Activated T-helper 17 cell treated with anti-CD3 and anti-CD28 coated beads, Interleukin-2, amount 50 U/mL, for 72 hours (primary cell): ENCODE measurements at places on chromosomes 7 and 10.
A peak's percentile ranks its signal among the peaks of the same experiment; 100 is the strongest.

GRCh38 chr7:30894009-30894408 is 17.6 kb upstream of the AQP1 start:
- ATAC-seq, result no peak
- H3K36me3 ChIP-seq, result no peaks in the 10 kb centered on the region
- no peaks in the 10 kb centered on the region for H3K4me1 ChIP-seq
- peaks cover 15% of the 10 kb centered on the region for H3K27me3 ChIP-seq

GRCh38 chr10:13681528-13681927 is 94.8 kb downstream of the PRPF18 start:
- H3K27me3 ChIP-seq, result peaks cover 8% of the 10 kb centered on the region
- H3K36me3 ChIP-seq, result no peaks in the 10 kb centered on the region
- no peak overlapping the region for H3K27ac ChIP-seq

DNA sequence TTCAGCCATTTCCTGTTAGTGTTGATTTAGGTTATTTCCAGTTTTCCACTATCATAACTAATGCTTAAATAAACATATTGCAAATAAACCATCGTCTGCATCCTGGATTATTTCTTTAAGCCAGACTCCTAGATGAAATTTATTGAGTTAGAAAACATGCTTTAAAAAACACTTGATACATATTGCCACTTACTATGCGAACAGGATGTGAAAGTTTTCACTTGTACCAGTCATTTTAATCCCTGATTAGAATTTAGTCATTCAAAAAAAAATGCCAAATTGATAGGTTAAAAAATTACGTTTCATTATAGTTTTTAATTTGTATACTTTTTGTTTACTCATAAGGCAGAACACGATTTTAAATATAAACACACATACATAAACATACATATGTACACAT is 309.6 kb downstream of the RNLS start:
- no peaks in the 10 kb centered on the region for H3K36me3 ChIP-seq
- H3K4me1 ChIP-seq, result peaks cover 23% of the 10 kb centered on the region
- no peak for ATAC-seq
- no peaks in the 10 kb centered on the region for H3K27me3 ChIP-seq
- H3K27ac ChIP-seq, result no peak overlapping the region

DNA sequence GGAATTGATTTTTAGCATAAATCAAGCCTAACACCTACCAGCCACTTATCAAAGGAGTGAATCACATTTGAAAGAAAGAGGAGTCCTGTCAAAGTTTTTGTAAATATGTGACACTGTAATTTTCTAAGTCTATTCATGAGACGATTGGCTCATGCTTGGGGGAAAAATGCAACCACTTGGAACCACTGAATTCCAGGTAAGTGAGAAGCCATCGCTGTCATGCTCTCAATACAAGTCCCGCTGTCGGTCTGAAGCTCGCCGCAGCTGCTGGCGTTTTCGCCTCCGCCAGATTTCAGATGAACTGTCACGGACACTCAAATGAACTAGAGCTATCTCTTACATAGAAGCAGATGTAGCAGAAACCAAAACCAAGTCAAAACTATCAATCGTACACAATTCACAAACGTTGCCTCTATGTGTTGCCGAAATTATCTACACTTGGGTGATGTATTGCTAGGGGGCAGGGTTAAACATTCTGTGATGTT is 279.8 kb upstream of the FZD8 start:
- no peaks in the 10 kb centered on the region for H3K4me1 ChIP-seq
- ATAC-seq, result no peak
- H3K27me3 ChIP-seq, result peaks cover 11% of the 10 kb centered on the region
- no peak overlapping the region for H3K27ac ChIP-seq

GRCh38 chr7:130950741-130951140 is 216.7 kb upstream of the KLF14 start:
- H3K4me1 ChIP-seq, result peaks cover 40% of the 10 kb centered on the region
- ATAC-seq, result no peak
- H3K27me3 ChIP-seq, result no peaks in the 10 kb centered on the region
- H3K27ac ChIP-seq, result no peak overlapping the region
- H3K4me3 ChIP-seq, result no peak overlapping the region

GRCh38 chr10:33780961-33781360 is 446.5 kb upstream of the NRP1 start:
- no peaks in the 10 kb centered on the region for H3K36me3 ChIP-seq
- H3K4me1 ChIP-seq, result no peaks in the 10 kb centered on the region
- H3K27me3 ChIP-seq, result peaks cover 7% of the 10 kb centered on the region
- no peak overlapping the region for H3K27ac ChIP-seq
- no peak overlapping the region for H3K4me3 ChIP-seq

GRCh38 chr7:139768249-139768824 is 9.5 kb downstream of the HIPK2 start:
- H3K27me3 ChIP-seq, result no peaks in the 10 kb centered on the region
- peaks cover 59% of the 10 kb centered on the region for H3K4me1 ChIP-seq
- peaks cover 26% of the 10 kb centered on the region for H3K36me3 ChIP-seq
- peak; percentile 13 for ATAC-seq
- H3K27ac ChIP-seq, result peak overlapping the region; percentile 84

- H3K27ac ChIP-seq, result no peak overlapping the region
- H3K4me1 ChIP-seq, result peaks cover 12% of the 10 kb centered on the region
- ATAC-seq, result no peak
- H3K27me3 ChIP-seq, result no peaks in the 10 kb centered on the region
Measured at GRCh38 chr7:151752816-151753595, 123.9 kb downstream of the PRKAG2 start.

- no peak overlapping the region for H3K4me3 ChIP-seq
- no peak overlapping the region for H3K27ac ChIP-seq
- no peak for ATAC-seq
- H3K36me3 ChIP-seq, result no peaks in the 10 kb centered on the region
- peaks cover 23% of the 10 kb centered on the region for H3K27me3 ChIP-seq
Measured at GRCh38 chr7:41892356-41893100, 189.6 kb upstream of the INHBA start.

- peaks cover 90% of the 10 kb centered on the region for H3K36me3 ChIP-seq
- peaks cover 4% of the 10 kb centered on the region for H3K4me1 ChIP-seq
- ATAC-seq, result peak; percentile 62
- H3K27ac ChIP-seq, result no peak overlapping the region
- no peak overlapping the region for H3K4me3 ChIP-seq
Measured at GRCh38 chr10:114458955-114459354, 54.7 kb upstream of the AFAP1L2 start.

- H3K36me3 ChIP-seq, result no peaks in the 10 kb centered on the region
- no peak overlapping the region for H3K4me3 ChIP-seq
- no peaks in the 10 kb centered on the region for H3K4me1 ChIP-seq
- peaks cover 3% of the 10 kb centered on the region for H3K27me3 ChIP-seq
Measured at GRCh38 chr10:128631801-128632241, 505.6 kb upstream of the MKI67 start.

- H3K4me3 ChIP-seq, result no peak overlapping the region
- no peak for ATAC-seq
- H3K27ac ChIP-seq, result no peak overlapping the region
- peaks cover 42% of the 10 kb centered on the region for H3K36me3 ChIP-seq
- no peaks in the 10 kb centered on the region for H3K4me1 ChIP-seq
Measured at GRCh38 chr7:88200789-88201188, 19.0 kb downstream of the SRI start.

DNA sequence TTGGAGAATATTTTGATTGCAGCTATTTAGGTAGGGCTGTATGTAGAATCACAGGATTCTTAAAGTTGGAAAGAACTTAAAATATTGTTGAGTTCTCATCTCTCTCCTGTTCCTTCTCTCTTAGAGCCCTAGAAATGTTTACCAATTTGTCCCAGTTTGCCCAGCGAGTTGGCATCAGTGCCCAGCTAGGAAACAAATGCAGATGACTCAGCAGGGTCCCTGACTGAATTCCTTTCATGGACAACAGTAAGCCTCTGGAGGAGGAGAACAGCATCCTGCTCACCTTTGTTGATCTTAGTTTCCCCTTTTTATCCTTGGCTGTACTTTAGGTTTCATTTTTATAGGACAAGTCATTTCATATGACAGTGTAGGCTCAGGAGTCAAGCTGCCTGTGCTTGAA is 89.3 kb downstream of the SEC23IP start:
- no peaks in the 10 kb centered on the region for H3K36me3 ChIP-seq
- no peaks in the 10 kb centered on the region for H3K4me1 ChIP-seq
- H3K27ac ChIP-seq, result no peak overlapping the region
- H3K27me3 ChIP-seq, result peaks cover 8% of the 10 kb centered on the region
- no peak overlapping the region for H3K4me3 ChIP-seq

- H3K4me3 ChIP-seq, result peak overlapping the region; percentile 44
- peaks cover 26% of the 10 kb centered on the region for H3K36me3 ChIP-seq
- H3K27me3 ChIP-seq, result no peaks in the 10 kb centered on the region
- no peak overlapping the region for H3K27ac ChIP-seq
- ATAC-seq, result peak; percentile 68
- H3K4me1 ChIP-seq, result peaks cover 22% of the 10 kb centered on the region
Measured at GRCh38 chr10:35216303-35216905, 89.8 kb downstream of the CREM start.

DNA sequence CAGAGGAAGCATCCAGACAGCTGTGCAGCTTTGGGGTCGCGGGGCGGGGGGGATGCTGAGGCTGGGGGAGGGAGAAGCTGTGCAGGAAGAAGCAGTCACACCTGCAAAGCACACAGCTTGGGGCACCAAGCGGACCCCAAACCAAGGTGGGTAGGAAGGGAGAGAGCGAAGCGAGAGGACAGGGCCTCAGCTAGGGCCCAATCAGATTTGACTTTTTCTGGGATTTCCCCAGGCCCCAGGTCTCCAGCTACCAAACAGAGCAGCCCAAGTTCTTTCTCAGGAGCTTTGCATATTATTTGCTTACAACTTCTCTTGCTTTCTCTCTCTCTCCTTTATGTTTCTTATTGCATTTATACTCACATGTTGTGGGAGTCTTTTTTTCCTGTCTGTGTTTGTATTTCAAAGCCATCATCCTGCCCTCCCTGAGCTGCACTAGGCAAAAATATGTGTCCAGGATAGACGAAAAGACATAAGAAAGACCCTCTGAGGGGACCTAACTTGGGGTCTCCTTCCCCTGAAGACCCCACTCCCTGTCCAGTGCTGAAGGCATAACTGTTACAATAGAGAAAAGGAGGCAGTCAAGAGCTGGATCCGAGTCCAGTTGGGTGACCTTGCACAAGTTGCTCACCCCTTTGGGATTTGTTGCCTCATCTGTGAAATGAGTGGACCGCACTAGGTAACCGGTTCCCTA is 50.6 kb upstream of the SMNDC1 start:
- ATAC-seq, result no peak
- H3K27ac ChIP-seq, result peak overlapping the region; percentile 94
- H3K4me1 ChIP-seq, result peaks cover 56% of the 10 kb centered on the region
- H3K27me3 ChIP-seq, result no peaks in the 10 kb centered on the region
- H3K4me3 ChIP-seq, result peak overlapping the region; percentile 82

- peak overlapping the region; percentile 63 for H3K4me3 ChIP-seq
- peak; percentile 90 for ATAC-seq
- H3K36me3 ChIP-seq, result peaks cover 12% of the 10 kb centered on the region
- H3K27me3 ChIP-seq, result no peaks in the 10 kb centered on the region
- H3K27ac ChIP-seq, result peak overlapping the region; percentile 76
Measured at GRCh38 chr7:135459951-135460567, 49.8 kb downstream of the CNOT4 start.

- no peaks in the 10 kb centered on the region for H3K36me3 ChIP-seq
- peaks cover 13% of the 10 kb centered on the region for H3K27me3 ChIP-seq
- no peak overlapping the region for H3K27ac ChIP-seq
- ATAC-seq, result no peak
- no peaks in the 10 kb centered on the region for H3K4me1 ChIP-seq
Measured at GRCh38 chr7:94701555-94701973, 45.6 kb upstream of the SGCE start.

- H3K27me3 ChIP-seq, result no peaks in the 10 kb centered on the region
- H3K27ac ChIP-seq, result no peak overlapping the region
- ATAC-seq, result peak; percentile 64
- peaks cover 30% of the 10 kb centered on the region for H3K36me3 ChIP-seq
Measured at GRCh38 chr7:34928052-34928451, 109.2 kb downstream of the DPY19L1 start.

GRCh38 chr7:87567052-87567451 is 33.6 kb downstream of the ABCB1 start:
- H3K4me3 ChIP-seq, result no peak overlapping the region
- peaks cover 12% of the 10 kb centered on the region for H3K4me1 ChIP-seq
- peaks cover 24% of the 10 kb centered on the region for H3K36me3 ChIP-seq
- no peaks in the 10 kb centered on the region for H3K27me3 ChIP-seq

DNA sequence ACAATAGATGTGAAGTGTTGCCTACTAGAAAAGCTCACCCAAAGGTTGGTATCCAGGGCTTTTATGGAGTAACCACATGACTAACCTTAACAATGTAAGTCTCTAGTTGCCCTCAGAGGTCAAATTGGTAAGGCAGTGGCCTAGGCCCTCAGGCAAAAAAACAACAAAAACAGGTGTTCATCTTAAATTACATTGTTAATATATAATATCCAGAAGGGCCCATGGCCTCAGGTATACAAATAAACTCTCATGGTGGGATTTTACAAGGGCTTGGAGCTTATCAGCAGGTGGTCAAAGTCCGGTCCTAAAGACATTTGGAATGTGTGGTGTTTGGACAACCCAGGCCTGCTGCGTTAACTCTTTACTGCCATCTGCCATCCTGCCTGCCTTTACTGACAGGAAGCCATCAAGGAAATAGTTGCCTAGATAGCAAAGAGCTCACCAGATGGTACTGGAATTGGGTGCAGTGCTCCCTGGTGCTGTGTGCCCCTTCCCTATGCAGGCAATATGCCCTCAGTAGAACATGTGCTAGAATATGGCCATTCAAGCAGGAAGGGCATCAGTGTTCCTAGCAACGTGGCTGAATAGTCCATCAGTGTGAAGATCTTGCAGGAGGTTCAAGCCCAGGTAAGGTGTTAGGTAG is 36.2 kb downstream of the TOMM7 start:
- H3K36me3 ChIP-seq, result no peaks in the 10 kb centered on the region
- no peak overlapping the region for H3K4me3 ChIP-seq
- H3K4me1 ChIP-seq, result no peaks in the 10 kb centered on the region
- no peak for ATAC-seq

DNA sequence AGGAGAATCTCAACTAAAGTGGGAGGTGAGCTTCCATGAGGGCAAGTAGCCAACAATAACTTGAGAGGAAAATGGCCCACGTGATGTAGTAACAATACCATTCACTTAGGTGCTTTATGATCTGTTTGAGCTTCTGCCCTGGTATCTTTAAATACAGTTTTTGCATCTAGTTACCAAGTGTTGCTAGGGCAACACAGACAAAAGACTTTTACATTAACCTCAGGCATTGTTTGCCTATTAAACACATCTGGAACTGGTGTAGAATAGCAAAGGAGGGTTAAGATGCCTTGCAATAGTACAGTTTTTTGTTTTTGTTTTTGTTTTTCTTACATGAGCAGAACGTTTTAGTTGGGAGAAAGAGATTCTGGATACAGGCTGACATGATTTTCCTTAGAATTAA is 97.7 kb upstream of the MTPN start:
- H3K4me1 ChIP-seq, result no peaks in the 10 kb centered on the region
- no peak for ATAC-seq
- H3K27ac ChIP-seq, result no peak overlapping the region
- no peak overlapping the region for H3K4me3 ChIP-seq

GRCh38 chr7:27165996-27166530 is 726 bp upstream of the HOXA9 start:
- ATAC-seq, result no peak
- peaks cover 57% of the 10 kb centered on the region for H3K27me3 ChIP-seq
- H3K4me3 ChIP-seq, result peak overlapping the region; percentile 25
- peaks cover 15% of the 10 kb centered on the region for H3K36me3 ChIP-seq
